Activated T-cell treated with anti-CD3 and anti-CD28 coated beads for 4 hours (primary cell): ENCODE measurements at places on chromosomes 5 and 9.

DNA sequence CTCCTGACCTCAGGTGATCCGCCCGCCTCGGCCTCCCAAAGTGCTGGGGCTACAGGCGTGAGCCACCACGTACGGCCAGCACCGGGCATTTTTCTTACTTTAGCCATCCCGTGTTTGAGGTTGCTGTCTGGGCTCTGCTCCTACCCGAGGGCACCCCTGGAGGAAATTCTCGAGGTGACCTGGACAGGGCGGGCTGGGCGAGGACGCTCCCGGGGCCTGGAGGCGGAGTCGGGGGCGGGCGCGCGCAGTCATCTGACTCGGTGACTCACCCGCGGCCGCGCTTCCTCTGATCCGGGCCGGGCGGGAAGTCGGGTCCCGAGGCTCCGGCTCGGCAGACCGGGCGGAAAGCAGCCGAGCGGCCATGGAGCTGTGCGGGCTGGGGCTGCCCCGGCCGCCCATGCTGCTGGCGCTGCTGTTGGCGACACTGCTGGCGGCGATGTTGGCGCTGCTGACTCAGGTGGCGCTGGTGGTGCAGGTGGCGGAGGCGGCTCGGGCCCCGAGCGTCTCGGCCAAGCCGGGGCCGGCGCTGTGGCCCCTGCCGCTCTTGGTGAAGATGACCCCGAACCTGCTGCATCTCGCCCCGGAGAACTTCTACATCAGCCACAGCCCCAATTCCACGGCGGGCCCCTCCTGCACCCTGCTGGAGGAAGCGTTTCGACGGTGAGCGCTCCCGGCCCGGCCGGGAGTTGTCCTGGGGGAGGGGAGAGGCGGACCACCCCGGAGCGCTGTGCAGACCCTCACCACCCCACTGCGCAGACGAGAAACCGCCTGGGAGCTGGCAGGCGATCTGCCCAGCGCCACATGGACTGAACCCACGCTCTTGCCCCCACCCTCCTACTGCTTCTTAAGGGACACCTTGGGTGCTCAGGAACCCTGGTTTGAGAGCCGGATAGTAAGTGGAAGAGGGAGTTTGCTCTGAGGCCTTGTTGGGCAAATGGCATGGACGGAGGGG, at the start of gene HEXB:
HEXB (plus strand) TSS at position 334 of the 952 bp plus-strand sequence; CDS start at position 362, 28 bp downstream.
- peak; percentile 74 for DNase-seq

DNA sequence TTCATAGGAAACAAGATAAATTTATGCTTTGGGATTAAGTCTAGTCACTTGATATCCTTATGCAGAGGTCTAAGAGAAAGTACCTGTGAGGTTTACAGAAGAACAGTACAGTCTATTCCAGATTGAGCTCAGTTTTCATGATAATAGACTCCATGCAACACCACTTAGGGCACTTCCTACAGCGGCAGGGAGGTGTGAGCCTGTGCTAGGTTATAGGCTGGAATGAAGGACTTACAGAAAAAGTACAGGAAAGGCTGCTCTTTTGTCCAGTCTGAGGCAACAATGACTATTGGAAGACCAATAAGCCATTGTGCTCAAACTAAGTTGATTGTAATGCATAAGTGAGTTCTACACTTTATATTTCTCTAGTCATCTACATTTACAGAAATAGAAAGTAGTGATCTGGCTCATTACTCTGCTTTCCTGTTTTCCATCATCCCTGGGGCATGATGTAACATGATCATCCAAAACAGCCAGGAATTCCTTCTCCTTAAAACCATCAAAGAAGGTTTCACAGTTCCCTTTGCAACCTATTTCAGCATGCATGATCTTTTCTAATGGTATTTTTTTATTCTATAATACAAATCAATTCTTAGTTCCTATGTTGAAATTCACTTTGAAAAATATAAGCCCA, 322.8 kb downstream of the SLF1 start:
- DNase-seq = no peak

DNA sequence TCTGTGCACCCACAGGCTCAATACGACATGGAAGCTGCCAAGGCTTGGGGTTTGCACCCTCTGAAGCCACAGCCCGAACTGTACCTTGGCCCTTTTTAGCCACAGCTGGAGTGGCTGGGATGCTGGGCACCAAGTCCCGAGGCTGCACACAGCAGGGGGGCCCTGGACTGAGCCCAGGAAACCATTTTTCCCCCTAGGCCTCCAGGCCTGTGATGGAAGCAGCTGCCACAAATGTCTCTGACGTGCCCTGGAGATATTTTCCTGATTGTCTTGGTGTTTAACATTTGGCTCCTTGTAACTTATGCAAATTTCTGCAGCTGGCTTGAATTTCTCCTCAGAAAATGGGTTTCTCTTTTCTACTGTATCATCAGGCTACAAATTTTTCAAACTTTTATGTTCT, 82.3 kb upstream of the LPAR1 start:
- no peak for DNase-seq

DNA sequence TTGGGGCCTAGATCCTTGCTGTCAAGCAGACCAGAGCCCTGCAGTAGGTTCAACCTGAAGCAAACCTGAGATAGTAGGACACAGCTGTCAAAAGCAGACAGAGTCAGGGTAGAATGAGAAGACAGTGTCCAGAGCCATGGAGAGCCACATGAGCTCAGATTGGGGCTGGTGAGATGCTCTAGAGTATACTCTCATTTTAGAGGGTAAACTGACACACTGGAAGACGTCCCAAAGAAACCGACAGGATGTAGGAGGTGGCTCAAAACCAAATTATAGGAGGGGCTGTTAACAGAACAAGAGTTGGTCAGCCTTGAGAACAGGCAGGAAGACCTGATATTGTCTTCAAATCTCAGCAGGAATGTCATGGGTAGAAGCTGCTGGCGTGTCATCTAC, 11.5 kb downstream of the CCDC69 start:
- DNase-seq = no peak

DNA sequence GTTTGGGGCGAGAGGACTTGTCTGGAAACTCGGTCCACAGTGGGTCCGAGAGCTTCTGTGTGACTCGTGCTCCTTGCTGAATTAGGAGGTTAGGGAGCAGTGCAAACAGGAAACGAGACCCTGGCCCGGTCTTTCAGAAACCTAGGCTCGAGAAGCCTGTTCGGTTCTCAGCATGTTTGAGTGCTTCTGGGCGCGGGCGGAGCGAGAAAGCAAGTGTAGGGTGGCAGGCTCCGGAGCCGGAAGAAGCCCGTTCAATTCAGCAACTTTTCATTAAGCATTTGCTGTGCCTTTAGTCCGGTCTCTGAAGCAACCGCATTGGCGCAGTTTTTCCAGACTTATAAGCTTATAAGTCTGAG, 547 bp downstream of the CLTA start:
- DNase-seq = peak; percentile 42
